ENCODE measurements at places on chromosomes 11 and 22. TPM values are rescaled to one million over a fixed set of nuclear protein-coding genes. Genes with fewer than 3 reads are reported as not detected.

- DNase-seq = no peak
These were observed 45.8 kb upstream of the MMP7 start for GRCh38 chr11:102576350-102576749.

GRCh38 chr11:68436985-68437926 lies 23.3 kb upstream of the PPP6R3 start:
- DNase-seq = no peak

- no peak for DNase-seq
These were observed 68.5 kb upstream of the SLC35C1 start for GRCh38 chr11:45736424-45736823.

- DNase-seq = no peak
These were observed 114.2 kb upstream of the TP53AIP1 start for GRCh38 chr11:129056916-129057315.

The CABP4 gene
- total RNA-seq = 0.96 TPM

Measured in activated T-helper 1 cell treated with anti-CD3 and anti-CD28 coated beads, Interleukin-12 subunit alpha, Interleukin-12 subunit beta, Interleukin-2, Interleukin-4 antibody, amounts not matched to agents 30 ng/mL and 10 ng/mL and 1 ng/mL, durations not matched to agents 14 hours and 24 hours and 36 hours (primary cell).